Osteoblast (primary cell): ENCODE measurements at places on chromosomes 1 and 21.

- no peak overlapping the region for H3K4me3 ChIP-seq
- H3K4me1 ChIP-seq: peaks cover 12% of the 10 kb centered on the region
- no peak overlapping the region for H3K27ac ChIP-seq
Observed at GRCh38 chr1:243474136-243474881, 218.5 kb downstream of the SDCCAG8 start.

GRCh38 chr1:32981003-32981901 lies 16.6 kb upstream of the RNF19B start:
- no peaks in the 10 kb centered on the region for H3K36me3 ChIP-seq
- peak; percentile 91 for DNase-seq
- peak overlapping the region; percentile 48 for H3K27ac ChIP-seq
- H3K4me3 ChIP-seq: no peak overlapping the region
- peaks cover 11% of the 10 kb centered on the region for H3K4me1 ChIP-seq

- no peaks in the 10 kb centered on the region for H3K36me3 ChIP-seq
- no peaks in the 10 kb centered on the region for H3K27me3 ChIP-seq
- H3K27ac ChIP-seq: peak overlapping the region; percentile 64
- H3K4me3 ChIP-seq: no peak overlapping the region
- DNase-seq: peak; percentile 39
- peaks cover 47% of the 10 kb centered on the region for H3K4me1 ChIP-seq
Observed at GRCh38 chr1:219085988-219086387, 87.7 kb upstream of the LYPLAL1 start.

DNA sequence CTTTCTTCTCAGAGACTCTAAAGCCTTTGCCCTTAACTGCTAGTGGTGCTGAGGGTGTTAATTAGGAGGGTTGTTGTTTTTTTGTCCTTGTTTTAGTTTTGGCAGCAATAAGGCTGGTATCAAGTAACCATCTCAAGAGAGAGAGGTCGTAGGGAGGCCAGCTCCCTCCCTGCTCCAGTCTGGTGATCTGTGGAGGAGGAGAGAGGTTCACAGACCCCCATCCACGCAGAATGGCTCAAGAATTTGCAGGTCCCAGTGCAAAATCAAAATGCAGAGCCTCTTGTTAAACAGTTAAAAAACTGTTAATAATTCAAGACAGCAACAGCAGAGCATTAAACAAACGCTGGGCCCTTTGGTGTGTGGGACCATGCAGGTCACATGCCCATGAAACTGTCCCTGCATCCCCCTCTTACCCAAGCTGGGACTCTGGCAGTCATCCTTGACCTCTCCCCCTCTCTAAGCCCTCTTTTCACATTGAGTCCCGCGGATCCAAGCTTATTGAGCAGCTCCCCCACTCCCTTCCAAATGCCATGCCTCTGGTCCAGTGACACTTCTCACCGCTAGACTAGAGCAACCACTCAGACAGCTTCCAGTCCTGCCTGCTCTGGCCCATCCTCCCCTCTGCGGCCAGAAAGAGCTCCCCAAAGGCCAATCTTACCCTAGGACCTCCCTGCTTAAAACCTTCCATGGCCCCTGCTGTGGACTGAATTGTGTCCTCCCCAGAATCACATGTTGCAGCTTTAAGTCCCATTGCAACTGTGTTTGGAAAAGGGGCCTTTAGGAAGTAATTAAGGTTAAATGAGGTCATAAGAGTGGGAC lies 47.7 kb upstream of the RPL11 start:
- H3K27ac ChIP-seq: no peak overlapping the region
- DNase-seq: no peak
- no peak overlapping the region for H3K4me3 ChIP-seq
- peaks cover 7% of the 10 kb centered on the region for H3K27me3 ChIP-seq
- no peaks in the 10 kb centered on the region for H3K4me1 ChIP-seq

DNA sequence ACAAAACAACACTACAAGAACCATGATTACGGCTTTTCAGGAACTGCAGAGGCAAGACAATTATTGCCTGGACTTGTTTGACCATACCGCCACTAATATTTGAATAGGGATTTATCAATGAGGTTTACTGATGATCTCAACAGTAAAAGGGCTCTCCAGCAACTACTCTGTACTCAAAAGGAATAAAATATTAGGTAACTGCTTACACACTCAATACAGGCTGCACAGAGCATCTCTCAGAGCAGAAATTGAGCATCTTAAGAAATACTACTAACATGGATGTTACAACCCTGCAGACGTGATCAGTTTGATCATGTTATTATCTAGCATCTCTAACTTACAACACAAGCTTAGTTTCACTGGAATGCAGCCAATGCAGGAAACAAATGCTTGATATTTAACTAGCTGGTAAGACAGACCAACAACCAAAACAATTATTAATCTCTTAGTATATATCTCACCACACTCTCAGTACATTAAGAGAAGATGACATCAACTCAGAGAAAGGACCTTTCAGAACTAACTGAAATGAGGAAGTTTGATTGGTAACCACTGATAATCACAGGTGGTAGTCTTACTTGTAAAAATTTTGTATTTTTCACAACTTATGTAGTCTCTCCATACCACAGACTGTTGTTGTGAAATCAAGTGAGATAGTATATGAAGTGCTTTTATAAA lies 52.2 kb downstream of the PUM1 start:
- H3K4me1 ChIP-seq: peaks cover 35% of the 10 kb centered on the region
- no peak for DNase-seq
- H3K36me3 ChIP-seq: peaks cover 5% of the 10 kb centered on the region
- H3K27ac ChIP-seq: no peak overlapping the region
- no peaks in the 10 kb centered on the region for H3K27me3 ChIP-seq

DNA sequence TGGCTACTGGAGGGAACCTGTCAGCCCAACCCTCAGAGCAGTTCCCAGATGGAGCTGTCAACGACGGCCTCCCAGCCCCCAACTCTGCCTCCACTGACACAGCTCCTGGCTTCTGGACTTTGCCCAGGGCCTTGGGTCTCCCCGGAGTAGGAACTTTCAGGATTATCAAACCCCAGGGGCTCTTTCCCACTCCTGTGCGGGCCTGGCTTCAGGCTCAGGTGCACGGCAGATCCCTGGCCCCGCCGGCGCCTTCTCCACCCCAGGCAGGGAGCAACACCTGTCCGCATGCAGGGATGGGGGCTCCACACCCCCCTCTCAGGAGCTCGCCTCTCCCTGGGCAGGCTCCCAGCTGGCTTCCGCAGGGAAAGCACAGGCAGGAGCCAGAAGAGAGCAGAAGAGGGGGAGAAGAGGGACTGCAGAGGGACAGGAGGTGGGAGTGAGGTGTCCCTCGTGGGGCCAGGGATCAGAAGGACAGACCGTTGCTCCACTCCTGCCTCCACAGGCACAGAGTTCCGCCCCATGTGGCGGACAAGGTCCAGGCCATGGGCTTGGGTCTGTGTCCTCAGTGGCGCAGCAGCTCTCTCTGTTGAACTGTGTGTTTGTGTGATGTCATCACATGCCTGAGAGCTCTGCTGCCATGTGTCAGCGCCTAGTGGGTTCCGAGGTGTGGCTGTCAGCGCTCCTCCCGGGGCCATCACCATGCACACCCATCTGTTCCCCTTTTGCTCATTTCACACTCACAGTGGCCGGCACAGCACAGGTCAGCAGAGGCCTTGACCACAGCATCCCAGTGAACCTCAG lies 107.7 kb downstream of the PDE9A start:
- peak; percentile 85 for DNase-seq
- no peak overlapping the region for H3K27ac ChIP-seq
- peaks cover 3% of the 10 kb centered on the region for H3K27me3 ChIP-seq
- H3K4me1 ChIP-seq: no peaks in the 10 kb centered on the region
- H3K4me3 ChIP-seq: no peak overlapping the region
- H3K36me3 ChIP-seq: no peaks in the 10 kb centered on the region

DNA sequence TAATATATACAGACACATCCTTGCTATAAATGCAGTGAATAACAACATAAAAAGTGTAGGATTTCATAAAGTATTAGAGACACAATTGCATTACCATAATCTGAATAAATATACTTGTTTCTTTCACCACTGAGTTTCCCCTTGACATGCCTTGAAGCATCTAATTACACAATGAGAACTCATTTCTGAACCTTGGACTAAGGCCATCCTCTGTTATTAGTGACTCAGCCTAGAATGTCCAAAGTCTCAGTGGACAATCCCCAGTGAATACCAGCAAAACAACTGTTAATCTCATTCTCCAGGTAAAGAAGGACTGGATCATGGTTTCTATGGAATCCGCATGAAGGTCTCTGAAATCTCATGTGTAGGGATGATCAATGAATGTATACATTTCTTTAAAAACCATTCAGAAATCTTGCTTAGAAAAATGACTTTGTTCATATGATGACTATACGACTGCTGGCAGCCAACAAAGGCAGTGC lies at the start of gene OR2L5:
TSS of gene OR2L5 (plus strand) at position 432 of the 482 bp plus-strand sequence. CDS start 8,288 bp downstream, outside the sequence.
- no peak within 1 kb of the TSS for H3K27ac ChIP-seq
- H3K4me1 ChIP-seq: no peaks in the 10 kb centered on the region
- no peak for DNase-seq

DNA sequence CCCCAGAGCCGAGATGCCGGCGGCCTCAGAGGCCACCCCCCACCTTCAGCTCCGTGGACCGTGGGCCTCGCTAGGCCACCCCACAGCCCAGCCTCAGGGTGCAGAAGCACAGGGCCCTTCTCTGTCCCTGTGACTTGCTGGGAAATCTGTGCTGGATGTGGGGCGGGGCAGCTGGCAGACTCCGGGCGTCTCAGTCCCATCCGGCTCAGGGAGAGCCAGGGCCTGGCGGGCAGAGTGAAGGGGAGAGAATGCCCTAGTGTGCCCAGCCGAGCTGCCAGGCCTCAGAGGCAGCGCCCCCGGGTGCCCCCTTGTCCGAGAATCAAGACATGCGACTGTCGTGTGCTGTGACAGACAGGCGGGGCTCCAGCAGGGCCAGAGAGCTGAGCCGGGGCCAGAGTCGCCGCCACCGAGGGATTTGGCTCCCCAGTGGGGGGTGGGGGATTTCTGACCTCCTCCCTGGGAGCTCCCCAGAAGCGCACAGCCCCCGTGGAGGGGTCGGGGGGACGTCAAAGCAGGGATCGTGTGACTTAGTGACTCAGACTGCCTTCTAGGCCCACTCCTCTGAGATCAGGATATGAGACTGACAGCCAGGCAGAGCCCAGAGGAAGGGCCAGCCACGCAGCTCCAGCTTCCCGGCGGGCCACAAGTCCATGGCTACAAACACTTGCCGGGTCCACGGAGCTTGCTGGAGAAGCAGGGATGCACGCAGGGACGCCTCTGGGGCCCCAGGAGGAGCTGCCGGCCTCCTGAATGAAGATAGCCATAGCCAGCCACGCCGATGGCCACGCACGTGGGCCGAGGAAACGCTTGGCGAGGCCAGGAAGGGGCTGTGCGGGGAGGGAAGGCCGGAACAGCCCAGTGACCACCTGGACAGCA lies 11.9 kb downstream of the COL6A1 start:
- H3K4me1 ChIP-seq: peaks cover 3% of the 10 kb centered on the region
- peaks cover 97% of the 10 kb centered on the region for H3K36me3 ChIP-seq
- peak; percentile 92 for DNase-seq
- H3K27me3 ChIP-seq: no peaks in the 10 kb centered on the region

GRCh38 chr1:244427647-244428046 lies 24.1 kb downstream of the ADSS2 start:
- no peak for DNase-seq
- no peak overlapping the region for H3K27ac ChIP-seq
- peaks cover 1% of the 10 kb centered on the region for H3K4me1 ChIP-seq
- peaks cover 26% of the 10 kb centered on the region for H3K36me3 ChIP-seq
- H3K27me3 ChIP-seq: no peaks in the 10 kb centered on the region
- H3K4me3 ChIP-seq: no peak overlapping the region

GRCh38 chr1:101820071-101820470 lies 176.7 kb downstream of the OLFM3 start:
- no peak for DNase-seq
- no peaks in the 10 kb centered on the region for H3K36me3 ChIP-seq
- no peak overlapping the region for H3K27ac ChIP-seq
- no peak overlapping the region for H3K4me3 ChIP-seq

DNA sequence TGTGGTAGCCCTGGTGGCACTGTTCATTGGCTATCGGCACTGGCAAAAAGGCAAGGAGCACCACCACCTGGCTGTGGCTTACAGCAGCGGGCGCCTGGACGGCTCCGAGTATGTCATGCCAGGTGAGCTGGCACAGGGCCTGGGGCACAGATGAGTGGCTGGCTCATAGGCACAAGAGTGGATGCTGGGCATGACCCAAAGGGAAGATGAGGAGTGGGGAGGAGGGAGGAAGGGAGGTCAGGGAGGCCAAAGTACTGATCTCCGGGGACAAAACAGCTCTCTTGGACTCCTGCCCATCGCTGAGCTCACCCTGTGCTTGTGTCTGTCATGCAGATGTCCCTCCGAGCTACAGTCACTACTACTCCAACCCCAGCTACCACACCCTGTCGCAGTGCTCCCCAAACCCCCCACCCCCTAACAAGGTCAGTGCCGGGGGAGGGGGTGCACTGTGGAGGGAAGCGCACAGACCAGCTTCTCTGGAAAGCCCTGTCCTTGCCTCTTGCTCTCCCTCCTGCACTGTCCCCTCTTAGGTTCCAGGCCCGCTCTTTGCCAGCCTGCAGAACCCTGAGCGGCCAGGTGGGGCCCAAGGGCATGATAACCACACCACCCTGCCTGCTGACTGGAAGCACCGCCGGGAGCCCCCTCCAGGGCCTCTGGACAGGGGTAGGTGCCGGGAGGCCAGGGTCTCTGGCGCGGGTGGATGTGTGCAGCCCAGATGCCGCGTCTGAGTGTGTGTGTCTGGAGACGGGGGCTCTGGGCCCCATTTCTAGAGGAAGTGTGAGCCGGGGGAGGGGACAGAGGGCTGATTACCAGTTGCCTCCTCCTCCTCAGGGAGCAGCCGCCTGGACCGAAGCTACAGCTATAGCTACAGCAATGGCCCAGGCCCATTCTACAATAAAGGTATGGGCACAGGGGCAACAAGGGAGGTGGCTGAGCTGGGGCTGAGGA lies 7.3 kb upstream of the LRRC71 start:
- peak; percentile 76 for DNase-seq
- H3K27me3 ChIP-seq: no peaks in the 10 kb centered on the region
- no peak overlapping the region for H3K27ac ChIP-seq
- H3K4me1 ChIP-seq: peaks cover 22% of the 10 kb centered on the region
- peaks cover 71% of the 10 kb centered on the region for H3K36me3 ChIP-seq
- no peak overlapping the region for H3K4me3 ChIP-seq
